ENCODE measurements at places on chromosomes 6 and 20.

DNA sequence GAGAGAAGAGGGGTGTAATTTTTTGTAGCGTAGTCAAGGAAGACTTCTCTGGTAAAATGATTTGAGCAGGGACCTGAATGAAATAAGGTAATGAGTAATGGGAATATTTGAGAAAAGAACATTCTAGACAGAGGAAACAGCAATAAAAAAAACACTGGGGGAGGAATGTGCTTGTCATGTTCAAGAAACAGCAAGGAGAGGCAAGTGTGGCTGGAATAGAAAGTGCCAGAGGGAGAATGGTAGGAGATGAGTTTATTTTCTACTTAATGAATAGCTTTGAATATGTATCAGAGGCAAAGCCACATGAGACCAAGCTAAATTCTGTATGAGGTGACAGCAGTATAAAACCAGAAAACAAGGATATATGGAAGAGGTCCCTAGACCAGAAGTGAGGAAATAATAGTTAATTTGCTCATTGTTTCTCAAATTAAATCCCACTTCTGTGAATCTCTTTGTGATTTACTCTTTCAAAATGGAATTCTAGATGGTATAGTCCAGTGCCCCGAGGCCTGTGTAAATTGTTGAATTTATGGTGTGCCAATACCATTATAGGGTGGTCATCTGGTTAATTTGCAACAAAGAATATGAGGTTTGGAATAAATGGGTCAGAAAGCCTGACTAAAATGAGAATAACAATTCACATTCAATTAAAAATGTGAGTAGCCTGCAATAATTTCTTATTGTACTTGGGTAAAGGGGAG, 170.2 kb downstream of the CDKAL1 start:
- no peak for DNase-seq

DNA sequence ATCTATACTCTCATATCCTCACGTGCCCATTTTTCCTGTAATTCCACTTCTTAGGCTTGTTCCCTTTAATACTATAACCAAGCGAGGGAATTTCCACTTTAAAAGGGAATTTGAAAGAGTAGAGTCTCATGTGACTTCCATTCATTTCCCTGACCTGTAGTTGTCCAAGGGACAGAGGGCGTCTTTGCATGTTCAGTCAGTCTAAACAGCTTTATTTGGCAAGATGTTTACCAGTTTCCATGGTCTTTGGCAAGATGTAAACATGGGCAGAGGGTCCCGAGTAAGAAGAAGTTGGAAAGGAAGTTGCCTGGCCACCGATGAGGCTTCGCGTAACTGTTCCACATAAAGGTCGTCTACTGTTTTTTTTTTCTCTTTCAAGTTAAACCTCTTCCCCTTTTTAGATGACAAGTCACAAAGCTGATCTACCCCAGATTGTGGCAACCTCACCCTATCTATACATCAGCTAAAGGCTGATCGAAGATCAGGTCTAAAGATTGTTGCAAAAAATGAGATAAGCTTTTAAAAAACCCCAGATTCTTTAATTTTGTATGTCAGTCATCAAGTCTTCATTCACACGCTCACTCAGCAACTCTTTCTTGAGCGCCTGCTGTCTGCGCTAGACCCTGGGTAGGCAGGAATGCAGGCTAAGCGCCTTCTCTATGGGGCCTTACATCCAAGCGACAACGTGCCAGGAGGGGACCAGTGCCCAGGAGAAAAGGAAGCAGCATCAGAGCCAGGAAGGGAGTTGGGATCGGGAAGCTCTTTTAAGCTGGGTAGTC, 31.7 kb upstream of the CCR6 start:
- no peak for DNase-seq

GRCh38 chr6:110831405-110831804, 16.1 kb upstream of the CDK19 start:
- no peak for DNase-seq

DNA sequence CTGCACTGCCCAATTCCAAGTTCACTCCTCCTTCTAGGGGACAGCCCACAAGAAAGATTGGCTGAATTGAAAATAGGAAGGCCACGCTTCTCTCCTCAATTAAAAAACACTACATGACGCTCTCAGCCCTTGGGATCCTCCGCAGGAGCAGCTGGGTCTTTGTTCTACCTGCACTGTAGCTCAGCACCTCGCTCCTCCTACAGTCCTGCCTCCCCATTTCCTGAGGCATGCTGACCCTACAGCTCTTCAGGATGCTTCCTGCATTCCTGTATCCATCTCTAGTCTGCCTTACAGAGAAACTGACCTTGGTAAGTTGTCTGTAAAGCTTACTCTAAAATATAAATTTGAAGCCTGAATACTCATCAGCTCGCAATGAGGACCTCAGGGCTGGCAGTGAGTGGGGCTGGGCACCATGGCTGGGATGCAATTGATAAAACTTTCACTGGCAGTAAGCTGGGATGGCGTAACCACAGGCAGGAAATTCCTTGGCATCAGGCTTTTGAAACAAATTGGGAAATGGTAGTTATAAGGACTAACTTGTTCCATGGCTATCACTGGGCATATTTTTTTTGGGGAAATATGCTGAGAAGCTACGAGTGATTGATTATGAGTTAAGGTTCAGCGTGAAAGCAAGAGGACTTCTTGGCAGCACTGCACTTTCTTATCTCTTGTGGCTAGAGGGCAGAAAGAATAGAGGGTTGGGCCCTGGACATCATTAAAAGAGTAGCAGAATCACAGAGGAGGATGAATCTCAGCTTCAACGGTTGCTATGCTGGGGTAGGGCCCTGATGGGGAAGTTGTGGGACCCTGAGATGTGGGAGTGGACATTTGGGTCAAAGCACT, 11.7 kb upstream of the SIRPB1 start:
- no peak for DNase-seq

DNA sequence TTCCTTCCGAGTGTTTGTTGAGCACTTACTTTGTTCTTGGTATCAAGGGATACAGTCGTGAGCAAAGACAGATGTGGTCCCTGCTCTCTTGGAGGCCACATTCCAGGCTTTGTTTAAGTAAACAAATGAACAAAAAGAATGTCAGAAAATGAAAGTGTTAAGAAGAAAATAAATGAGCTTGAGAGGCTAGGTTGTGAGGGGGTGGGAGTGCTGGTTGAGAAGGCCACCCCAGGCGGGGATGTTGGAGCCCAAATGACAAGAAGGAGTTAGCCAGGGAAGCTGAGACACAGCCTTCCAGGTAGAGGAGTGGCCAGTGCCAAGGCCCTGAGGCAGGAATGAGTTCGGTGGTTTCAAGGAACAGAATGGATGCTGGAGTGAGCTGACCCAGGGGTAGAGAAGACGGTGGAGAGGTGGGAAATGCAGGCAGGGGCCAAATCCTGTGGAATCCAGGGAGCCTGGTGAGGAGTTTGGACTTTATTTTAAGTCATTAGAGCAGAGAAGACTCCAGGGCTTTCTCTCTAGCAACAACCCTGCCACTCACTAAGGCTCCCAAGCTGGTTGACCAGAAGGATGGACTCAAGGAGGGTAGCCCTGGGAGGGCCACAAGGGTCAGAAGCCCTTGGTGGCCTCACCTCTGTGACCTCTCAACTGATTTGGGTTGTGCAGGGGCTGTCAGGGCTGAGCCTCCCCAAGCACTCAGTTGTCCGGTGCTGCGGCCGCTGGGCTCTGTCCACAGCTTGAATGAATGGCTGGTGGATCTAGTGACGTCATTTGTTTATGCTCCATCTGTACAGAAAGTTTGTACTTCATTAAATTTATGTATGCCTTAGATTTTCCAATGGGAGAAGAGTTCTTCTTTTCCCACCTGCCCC, 66.0 kb upstream of the STX16 start:
- DNase-seq = no peak

DNA sequence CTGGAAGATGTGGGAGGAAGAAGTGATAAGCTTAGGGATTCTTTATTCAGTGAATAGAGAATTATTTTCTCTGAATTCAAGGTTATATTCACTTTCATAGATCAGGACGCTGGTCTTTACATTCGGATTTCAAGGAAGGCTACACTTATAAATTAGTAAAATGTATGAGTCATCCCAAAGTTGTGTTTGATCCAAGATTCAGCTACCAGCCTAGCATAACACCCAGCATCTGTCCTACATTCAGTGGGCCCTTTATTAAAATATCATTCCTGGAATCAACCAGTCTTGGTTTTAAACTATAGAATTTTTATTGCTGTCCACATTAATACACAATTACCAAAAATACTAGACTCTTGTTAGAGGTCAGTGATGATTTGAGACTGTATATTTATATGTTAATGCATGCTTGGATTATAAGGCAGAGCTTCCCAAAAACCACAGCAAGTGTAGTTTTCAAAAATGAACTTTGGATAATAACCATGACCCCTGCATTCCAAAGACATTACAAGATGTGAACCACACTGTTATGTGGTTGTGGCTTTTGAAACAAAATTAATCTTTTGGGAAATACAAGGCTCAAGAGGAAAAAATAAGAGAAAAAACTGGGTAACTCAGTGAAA, 210.7 kb upstream of the CNR1 start:
- no peak for DNase-seq

DNA sequence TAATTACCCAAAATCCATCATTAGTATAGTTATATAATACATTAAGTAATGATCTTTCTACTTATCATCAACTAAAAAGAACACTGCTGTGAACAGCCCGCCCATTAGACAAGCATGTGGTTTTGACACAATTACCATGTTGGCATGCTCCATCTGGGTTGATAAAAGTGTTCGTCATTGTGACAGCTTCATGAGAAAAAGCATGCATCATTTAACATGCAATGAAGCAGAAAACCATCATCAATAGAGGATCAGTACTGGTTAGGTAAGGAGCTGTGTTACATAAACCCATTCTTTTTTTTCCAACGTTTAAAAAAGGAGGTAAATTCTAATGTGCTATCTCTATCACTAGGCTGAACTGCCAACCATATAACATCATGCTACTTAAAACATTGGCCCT, 101.9 kb downstream of the EPB41L2 start:
- no peak for DNase-seq

DNA sequence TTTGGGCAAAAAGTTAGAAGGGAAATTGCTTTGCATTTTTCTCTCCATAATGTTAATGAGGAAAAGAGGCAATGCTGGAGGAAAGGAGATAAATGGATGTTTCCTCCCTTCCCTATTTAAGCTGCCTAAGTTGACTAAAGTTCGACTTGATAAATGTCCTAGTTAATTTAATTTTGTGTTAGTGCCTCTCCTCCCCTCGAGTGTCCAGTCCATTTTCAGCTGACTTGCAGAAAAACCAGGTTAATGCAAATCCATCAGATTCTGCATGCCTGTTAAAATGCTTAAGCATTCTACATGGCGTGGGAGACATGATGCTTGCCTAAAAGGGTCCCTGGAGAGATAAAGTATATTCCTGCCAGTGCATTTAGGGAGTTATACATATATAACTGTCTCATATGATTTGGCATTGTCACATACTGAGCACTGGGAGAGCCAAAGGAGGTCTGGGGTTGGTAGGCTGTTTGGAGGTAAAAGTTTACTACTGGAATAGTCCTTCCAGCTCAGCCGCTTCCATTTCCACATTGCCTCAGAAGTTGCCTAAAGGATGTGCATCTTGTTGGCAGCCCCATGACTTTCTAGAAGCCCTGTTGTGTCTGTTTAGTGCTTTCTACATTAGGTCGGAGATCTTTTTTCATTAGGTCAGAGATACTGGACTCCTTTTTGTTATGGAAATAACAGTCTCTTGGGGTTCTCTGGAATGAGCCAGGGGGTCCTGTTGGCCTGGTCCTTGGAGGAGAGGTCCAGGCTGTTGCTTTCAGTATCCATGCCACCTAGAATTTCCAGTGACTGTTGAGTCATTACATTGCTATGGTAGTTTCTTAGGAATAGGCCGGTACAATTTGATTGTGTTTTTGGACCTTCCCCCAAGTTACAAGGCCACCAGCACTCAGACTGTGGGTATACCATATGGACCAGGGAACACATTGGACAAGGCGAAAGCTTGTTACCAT, 30.4 kb downstream of the JARID2 start:
- no peak for DNase-seq

- DNase-seq = no peak
These were observed 33.8 kb upstream of the CHRNA4 start for GRCh38 chr20:63394920-63395455.

GRCh38 chr20:63497946-63498935, 642 bp downstream of the EEF1A2 start:
- DNase-seq = no peak

DNA sequence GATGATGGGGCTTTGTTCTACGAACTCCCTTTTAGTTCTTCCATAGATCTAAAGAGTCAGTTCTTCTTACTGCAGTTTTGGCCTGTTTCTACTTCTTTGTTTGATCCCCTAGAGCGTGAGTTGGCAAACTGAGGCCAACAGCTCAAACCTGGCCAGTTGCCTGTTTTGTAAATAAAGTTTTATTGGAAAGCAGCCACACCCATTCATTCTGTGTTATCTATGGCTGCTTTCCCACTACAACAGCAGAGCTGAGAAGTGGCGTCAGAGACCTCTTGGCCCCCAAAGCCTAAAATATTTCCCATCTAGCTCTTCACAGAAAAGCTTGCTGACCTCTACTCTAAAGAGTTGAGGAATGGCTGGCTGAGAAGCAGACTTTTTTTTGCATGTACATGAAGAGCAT, 52.2 kb downstream of the EYA2 start:
- no peak for DNase-seq

DNA sequence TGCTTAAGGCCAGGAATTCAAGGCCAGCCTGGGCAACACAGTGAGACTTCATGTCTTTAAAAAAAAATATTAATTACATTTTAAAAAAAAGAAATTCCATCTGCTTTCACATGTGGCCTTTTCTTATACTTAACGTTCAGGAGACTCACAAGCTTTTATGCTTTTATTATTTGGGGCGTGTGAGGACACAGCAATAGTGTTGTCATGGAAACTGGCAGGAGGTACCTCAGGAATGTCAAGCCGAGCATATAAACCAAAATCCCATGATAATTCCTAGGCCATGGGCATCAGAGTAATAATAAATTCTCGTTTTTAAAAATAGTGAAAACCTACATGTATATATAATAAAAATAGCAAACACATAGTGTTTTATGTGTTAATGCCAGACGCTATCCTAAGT, 89.8 kb downstream of the IYD start:
- no peak for DNase-seq

- no peak for DNase-seq
These were observed at the start of gene PAX1 for GRCh38 chr20:21705575-21706260. Gene PAX1 (plus strand): TSS chr20:21705664. CDS start chr20:21705713, 49 bp downstream.

DNA sequence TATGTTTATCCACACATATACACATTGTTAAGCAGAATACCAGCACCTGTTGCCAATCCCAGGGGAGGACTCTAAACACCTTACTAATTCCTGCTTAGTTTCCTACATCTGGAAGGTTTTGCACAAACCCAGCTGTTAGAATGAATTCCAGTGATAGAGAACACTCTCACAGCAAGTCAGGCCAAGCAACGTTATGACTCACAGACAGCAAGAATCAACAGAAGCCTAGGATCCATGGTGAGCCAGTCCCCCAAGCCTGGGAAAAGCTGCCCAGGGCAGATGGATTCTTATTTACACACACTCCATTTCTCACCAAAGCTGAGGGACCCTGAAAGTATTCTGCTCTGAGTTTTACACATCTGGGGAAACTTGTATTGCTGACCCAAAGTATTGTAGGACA, 291.7 kb downstream of the SLC35F1 start:
- no peak for DNase-seq

- DNase-seq = no peak
These were observed 80.3 kb upstream of the HMGCLL1 start for GRCh38 chr6:55659304-55659703.

GRCh38 chr6:34516391-34517324, 39.5 kb downstream of the SPDEF start:
- no peak for DNase-seq

- no peak for DNase-seq
These were observed 127.1 kb downstream of the COL9A1 start for GRCh38 chr6:70175770-70176169.
